ENCODE measurements at places on chromosomes 3 and 15.

- DNase-seq = no peak
Measured at GRCh38 chr3:105559856-105560255, 193.1 kb downstream of the ALCAM start.

DNA sequence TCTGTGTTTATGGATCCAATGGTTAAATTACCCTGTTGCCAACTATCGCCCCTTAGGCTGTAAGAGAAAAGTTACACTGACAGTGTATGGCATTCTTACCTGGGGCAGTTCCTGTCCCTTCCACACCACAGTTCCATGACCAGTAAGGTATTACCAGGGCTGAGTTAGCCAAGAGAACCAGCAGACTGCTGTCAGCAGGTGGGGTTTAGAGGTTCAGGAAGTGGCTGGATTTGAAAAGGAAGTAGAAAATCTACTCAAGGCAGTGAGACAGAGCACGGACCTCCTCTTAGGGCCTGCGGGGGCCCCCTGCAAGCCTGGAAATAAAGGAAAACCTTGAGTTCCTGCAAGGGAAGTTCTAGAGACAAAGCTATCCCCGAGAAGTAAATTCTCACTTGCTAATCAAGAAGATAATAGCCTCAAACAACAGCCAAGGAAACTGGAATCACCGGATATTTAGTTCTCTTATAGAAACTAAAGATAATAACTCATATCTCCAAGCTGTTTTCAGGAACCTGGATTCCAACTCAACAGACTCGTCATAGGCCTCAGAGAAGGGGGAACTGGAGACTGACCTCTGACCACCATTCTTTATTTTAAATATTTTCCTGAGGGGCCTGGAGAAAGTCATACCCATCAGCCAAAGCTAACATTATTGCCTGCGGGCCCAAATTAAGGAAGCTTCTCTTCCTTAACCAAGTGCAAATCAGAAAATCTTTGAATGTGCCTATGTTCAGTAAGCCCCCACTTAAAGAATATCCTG is 161.7 kb downstream of the ANXA2 start:
- DNase-seq = no peak

DNA sequence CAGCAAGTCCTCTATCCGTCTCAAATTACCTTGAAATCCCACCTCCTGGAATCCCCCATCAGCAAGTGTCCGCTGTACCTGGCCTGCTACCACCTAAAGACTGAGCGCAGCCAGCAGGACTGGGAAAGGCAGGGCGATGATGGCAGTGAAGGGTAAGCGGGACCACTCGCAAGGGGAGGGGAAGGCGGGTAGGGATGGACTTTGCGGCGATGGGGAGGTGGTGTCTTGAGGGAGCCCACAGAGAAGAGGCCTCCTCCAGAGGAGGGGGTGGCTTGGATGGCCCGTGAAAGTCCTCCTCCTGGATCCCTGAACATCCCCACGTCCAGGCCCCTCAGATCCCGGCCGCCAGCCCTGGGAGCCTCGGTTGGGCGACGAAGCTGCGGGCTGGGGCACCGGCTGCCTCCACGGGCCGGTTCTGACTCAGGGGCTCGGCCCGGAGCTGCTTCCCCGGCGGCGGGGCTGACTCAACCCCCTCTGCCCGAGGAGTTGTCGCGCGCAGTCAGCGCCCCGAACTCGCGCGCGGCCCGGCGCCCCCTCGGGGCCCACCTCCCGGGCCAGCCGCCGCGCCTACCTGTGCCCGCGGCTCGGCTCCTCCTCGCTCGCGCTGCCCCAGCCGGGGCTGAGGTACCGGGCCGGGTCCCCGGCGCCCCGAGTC is 512 bp downstream of the LARP6 start:
- DNase-seq = no peak

- no peak for DNase-seq
Measured at GRCh38 chr3:128413413-128414205, 53.1 kb downstream of the DNAJB8 start.

DNA sequence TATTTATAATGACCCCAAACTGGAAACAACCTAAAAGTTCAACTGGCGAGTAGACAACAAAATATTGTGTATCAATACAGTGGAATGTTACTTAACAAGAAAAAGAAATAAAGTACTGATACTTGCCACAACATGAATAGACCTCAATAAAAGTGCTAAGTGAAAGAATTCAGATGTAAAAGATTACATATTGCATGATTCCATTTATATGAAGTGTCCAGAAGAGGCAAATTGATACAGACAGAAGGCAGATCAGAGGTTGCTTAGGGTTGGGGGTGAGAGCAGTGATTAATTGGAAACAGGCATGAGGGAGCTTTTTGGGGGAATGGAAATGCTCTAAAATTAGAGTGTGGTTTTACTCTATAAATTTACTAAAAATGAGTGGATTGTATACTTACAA is 183.3 kb downstream of the SATB1 start:
- DNase-seq = no peak
